ENCODE measurements at places on chromosomes 1 and 21. TPM values are rescaled to one million over a fixed set of nuclear protein-coding genes. Genes with fewer than 3 reads are reported as not detected.

The FAM43B gene
- total RNA-seq, result 0.16 TPM

The BNIPL gene
- 0.16 TPM for total RNA-seq

The TMEM69 gene
- total RNA-seq, result 20.7 TPM

The CNN3 gene
- 199 TPM for total RNA-seq

The FABP3 gene
- 93.1 TPM for total RNA-seq

The CLCNKB gene
- 0.16 TPM for total RNA-seq

The ERG gene
- 1.2 TPM for total RNA-seq

The LRRC39 gene
- 8.0 TPM for total RNA-seq

The CFHR1 gene
- total RNA-seq, result 0.94 TPM
